ENCODE measurements at places on chromosomes 4 and X.

- no peak for DNase-seq
Measured at GRCh38 chrX:38225093-38225492, 4.4 kb upstream of the SRPX start.

DNA sequence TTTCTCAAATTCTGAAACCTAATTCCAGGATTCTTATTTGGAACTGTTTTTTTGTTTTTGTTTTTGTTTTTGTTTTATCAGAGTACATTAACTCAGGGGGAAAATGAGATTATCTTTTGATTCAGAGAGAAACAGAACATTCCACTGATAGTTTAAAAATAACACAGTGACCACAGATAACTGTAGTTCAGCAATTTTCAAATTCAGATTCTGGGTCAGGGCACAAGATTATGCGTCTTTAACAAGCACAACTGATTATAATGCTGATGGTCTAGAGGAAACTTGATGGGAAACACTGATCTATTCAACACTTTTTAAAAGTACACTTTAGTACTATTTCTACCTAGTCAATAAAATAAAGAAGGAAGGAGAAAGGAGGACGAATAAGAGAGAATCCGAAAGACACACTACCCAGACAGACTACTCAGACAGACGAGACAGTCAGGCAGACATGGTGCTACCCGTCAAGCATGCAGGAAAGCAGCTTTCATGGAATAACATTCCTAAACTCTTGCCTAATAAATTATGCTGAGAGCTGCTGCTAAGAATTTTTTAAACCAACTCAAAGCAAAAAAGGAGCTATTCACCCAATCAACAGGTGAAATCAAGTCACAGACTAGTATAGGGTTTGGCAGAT is 59.0 kb downstream of the APBB2 start:
- no peak for DNase-seq

DNA sequence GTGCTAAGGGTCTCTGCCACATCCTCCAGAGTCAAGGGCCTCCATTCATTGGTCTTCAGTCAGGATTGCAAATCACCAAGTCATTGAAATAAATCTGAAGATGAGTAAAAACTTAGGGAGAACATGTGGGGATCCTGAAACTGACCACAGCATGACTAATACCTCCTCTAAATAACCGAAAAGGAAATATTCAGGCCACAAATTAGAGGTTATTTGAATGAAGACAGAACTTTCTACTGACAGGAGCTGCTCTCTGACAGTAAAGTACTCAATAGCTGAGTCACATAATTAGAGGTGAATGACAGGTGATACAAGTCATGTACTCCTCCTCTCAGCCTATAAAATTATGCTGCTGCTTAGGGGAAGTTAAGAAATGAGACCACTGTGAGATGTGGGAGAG is 240.2 kb upstream of the F9 start:
- DNase-seq = no peak

DNA sequence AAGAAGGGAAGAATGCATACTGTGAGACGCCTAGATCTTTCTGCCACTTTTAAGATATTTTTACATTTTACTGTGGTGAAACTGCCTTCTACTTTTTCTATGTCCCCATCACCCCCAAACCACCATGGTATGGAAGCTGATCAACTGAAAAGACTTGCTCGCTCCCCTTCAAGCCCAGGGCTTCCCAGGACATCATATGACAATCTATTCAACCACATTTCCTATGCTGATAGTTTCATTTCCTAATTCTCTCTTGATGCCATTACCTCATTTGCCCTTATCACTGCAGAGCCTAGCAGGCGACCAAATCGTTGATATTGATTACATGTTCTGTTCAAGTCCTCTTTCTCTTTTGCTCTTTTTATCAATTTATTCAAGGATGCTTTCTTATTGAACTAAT is 40.1 kb upstream of the KLHL34 start:
- no peak for DNase-seq

GRCh38 chrX:154004315-154004714 is 15.4 kb downstream of the IRAK1 start:
- DNase-seq = no peak

DNA sequence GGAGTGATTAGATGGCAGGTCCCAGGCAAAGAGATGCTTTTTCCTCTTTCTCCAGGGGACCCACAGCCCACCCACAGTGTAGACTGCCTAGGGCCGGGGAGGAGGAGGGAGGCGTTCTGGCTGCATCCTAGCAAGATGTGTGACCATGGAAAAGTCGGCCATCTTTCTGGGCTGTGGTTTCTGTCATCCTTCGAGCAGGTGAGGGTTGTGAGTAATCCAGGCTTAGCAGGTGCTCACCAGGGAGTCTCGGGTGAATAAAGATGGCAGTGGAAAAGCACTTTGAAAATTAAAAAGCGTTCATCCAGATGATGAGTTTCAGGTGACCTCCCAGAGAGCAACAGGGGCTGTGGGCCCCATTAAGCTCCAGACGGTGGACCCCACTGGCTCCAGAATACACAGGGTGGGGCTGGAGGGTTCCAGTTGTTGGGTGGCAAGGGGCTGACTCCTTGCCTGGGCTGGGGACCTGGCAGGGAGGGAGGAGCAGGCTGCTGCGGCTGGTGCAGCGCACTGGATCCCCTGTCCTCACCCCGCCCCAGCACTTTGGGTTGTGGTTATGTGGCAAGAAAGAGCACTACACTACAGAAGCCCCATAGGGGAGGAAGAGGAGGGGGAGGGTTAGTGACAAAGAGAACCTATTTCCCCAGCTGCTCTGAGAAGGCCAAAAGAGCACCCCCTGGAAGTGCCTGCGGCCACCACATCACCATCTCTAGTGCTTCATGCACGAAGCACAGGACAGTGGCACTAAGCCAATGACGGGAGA is 23.7 kb downstream of the ELF4 start:
- peak; percentile 94 for DNase-seq

DNA sequence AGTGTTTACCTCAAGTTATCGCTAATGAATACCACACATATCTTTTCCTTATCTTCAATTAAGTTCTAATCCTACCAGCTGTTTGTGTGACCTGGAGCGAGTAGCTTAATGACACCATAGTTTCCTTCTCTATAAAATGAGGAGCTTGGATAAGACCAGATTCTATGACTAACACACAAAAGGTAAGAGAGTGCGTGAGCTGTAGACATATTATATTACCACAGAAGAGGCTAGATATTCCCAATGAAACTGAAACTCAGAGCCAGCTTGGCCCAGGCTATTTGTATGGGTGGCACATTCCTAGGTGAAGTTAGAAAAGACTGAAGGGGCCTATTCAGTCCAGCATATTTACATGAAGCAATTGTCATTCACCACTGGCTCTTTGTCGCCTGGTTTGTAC is 30.2 kb downstream of the ASB5 start:
- no peak for DNase-seq

DNA sequence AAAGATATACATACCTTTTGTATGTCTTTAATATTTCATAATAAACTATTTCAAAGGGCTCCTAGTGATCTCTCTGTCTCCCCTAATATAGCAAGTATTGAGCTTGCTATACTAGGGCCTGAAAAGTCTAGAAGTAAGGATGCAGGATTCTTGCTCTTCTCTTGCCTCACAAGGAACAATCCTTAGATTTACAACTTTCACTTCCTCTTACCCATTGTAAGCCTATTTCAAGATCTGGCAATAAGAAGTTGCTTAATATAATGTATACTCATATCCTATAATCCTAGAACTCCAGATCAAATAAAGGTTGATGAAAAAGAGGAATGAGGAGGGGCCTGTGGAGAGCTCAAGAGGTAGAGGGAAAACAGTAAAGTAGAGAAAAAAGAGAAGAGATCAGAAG is 40.8 kb upstream of the CHRDL1 start:
- no peak for DNase-seq

- no peak for DNase-seq
Measured at GRCh38 chr4:111398906-111399330, 746.3 kb upstream of the FAM241A start.

- DNase-seq = no peak
Measured at GRCh38 chrX:153590961-153591956, 7.7 kb downstream of the CCNQ start.

GRCh38 chrX:43405191-43405590 is 250.9 kb upstream of the MAOA start:
- DNase-seq = no peak

DNA sequence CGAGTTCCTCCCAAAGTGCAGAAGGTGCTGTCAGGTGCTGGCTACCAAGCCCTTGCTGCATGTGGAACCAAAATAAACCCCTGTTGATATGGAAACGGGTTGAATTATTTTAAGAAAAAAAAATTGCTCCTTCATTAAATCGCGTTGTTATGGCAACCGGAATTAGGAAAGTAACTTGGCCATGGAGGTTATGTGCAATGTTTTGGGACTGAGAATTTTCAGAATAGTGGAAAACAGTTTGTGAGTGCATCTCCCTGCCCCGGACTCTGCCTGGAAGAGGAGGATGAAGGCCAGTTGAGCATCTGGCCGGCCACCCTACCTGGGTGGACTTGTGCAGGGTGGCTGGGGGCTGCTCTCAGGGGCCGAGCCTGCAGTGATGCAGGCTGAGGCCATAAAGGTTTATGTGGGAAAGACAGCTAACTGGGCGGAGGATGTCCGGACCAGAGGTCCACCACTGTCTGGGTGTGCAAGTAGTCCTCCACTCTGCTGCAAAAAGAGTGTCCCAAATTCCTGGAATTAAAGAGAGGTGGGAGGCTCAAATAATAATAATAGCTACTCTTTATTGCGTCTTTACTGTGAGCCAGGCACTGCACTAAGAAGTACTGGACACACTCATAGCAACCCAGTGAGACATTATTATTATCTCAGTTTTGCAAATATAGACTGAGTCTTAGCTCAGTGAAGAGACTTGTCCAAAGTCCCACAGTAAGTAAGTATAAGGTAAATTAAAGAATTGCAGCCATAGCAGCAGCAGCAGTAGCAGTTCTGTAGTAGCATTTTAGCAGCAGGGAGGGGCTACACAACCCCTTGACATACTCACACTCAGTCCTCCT is 20.6 kb downstream of the RTL5 start:
- DNase-seq = no peak

Data from Jurkat, Clone E6-1 (cell line).